ENCODE measurements at places on chromosomes 2 and 18. TPM values are rescaled to one million over a fixed set of nuclear protein-coding genes. Genes with fewer than 3 reads are reported as not detected.

MAP3K19 gene
- not detected for total RNA-seq

GPR148 gene
- not detected for total RNA-seq

ACTG2 gene
- total RNA-seq: not detected

DSC1 gene
- 2.7 TPM for total RNA-seq

IL1F10 gene
- total RNA-seq: not detected

DNA sequence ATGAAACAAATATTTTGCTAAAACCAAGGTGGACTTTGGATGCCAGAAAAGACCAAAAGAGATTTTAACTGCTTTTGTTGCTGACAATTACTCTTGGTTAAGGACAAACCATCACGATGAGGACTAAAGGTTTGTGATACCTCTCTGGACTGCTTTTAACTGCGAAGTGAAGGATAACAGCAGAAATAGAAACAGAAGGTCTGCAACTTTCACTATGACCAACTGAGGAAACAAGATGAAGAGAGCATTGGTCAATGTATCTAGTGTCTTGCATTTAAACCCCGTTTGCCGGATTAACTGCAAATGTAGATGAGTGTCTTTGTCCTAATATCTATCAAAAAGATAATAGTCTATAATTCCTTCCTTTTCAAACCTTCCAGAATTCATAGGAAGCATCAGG, 541.7 kb downstream of the ERBB4 start:
- no peak overlapping the region for H3K27ac ChIP-seq
- no peaks in the 10 kb centered on the region for H3K4me1 ChIP-seq
- H3K4me3 ChIP-seq: no peak overlapping the region
- H3K36me3 ChIP-seq: no peaks in the 10 kb centered on the region
- no peak for DNase-seq

- DNase-seq: no peak
- no peak overlapping the region for H3K4me3 ChIP-seq
- H3K27ac ChIP-seq: no peak overlapping the region
- no peaks in the 10 kb centered on the region for H3K36me3 ChIP-seq
- no peaks in the 10 kb centered on the region for H3K4me1 ChIP-seq
Observed at GRCh38 chr2:16022548-16023240, 82.3 kb downstream of the MYCN start.

DNA sequence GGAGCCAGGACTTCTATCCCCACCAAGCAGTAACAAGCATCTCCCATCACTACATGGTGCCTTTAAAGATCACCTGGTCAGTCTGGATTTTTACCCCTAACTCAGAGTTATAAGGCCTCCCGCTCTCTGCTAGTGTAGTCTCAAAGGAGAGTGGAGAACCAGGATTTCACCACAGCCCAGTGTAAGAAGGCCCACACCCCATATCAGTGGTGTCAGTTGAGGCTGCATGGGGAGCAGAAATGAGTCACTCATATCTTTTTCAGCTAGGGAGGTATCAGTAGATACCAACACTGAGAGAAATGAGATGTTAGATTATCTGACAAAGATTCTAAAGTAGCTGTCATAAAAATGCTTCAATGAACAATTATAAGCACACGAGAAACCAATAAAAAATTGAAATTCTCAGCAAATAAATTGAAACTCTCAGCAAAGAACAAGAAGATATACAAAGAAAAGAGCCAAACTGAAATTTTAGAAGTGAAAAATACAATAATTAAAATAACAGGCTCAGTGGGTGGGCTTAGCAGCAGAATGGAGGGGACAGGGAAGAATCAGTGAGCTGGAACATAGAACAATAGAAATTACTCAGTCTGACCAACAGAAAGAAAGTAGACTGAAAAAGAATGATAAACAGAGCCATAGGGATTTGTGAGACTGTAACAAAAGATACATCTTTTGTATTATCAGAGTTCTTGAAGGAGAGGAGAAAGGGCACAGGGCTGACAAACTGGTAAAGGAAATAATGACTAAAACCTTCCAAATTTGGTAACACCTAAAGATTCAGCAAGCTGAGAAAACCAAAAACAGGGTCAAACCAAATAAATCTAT, 257.7 kb downstream of the ANAPC1 start:
- H3K36me3 ChIP-seq: no peaks in the 10 kb centered on the region
- DNase-seq: no peak
- H3K27me3 ChIP-seq: no peaks in the 10 kb centered on the region
- no peaks in the 10 kb centered on the region for H3K4me1 ChIP-seq
- H3K27ac ChIP-seq: no peak overlapping the region

DNA sequence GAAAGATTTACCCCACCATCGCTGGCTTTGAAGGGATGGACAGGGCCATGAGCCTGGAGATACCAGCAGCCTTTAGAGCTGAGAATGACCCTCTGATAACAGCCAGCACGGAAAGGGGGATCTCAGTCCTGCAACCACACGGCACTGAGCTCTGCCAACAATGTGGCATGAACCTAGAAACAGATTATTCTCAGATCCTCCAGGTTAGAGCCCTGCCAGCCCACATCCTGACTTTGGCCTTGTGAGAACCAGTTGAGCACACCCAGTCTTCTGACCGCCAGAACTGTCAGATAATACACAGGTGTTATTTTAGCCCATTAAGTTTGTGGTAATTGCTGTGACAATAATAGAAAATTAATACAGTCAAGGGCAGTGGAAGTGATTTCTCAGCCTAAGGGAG, 9.4 kb upstream of the GNLY start:
- no peak overlapping the region for H3K4me3 ChIP-seq
- no peaks in the 10 kb centered on the region for H3K36me3 ChIP-seq
- no peak overlapping the region for H3K27ac ChIP-seq
- H3K27me3 ChIP-seq: no peaks in the 10 kb centered on the region
- no peak for DNase-seq
- H3K4me1 ChIP-seq: no peaks in the 10 kb centered on the region

DNA sequence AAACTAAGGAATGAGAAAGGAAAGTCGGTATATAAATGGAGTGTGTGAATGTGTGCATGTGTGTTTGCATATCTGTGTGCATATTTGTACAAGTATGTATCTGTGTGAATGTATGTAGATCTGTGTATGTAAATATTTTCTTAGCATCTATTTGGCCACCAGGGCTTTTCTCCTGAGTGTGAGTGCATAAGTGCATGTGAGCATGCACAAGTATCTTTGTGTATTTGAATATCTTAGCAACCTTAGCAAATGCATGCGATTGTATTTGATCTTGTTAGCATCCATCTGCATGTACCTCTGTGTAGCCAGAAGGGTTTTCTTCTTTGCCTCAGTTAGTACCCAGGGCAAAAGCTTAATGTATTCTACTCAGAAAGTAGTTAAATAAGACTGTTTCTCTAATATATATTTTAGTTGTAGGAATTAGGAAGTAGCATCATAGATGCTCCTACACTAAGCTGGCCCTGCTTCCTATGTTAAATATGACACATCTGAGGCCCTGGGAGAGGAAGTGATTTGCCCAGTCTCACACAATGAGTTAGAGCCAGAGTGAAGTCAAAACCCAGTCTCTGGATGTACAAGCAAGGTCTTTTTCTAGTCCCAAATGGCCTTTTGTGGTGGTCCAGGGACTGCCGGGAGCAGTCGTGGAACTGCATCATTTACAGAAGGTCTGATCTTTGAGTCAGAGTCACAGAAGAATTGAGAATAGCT, 9.2 kb downstream of the FKBP1B start:
- no peaks in the 10 kb centered on the region for H3K27me3 ChIP-seq
- no peak for DNase-seq
- H3K4me1 ChIP-seq: no peaks in the 10 kb centered on the region
- H3K36me3 ChIP-seq: no peaks in the 10 kb centered on the region

DNA sequence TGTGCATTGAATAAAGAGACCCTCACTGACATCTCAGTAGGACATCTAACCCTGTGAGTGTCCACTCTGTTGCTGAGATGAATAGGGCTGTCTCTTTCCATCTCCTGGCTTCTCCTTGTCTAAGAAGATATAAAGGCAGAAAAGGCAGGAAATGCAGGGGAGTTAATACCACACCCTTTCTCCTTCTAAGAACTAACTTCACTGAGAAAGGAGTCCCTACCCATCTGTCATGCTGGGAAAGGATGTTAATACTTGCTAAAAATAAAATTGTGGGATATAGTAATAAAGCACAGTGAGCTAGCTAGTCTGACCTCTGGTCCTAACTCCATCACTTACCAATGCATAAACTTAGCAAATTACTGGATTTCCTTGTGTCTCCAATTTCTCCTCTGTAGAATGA, 213.9 kb upstream of the FIGN start:
- DNase-seq: no peak
- no peak overlapping the region for H3K4me3 ChIP-seq
- H3K4me1 ChIP-seq: no peaks in the 10 kb centered on the region
- no peaks in the 10 kb centered on the region for H3K27me3 ChIP-seq
- no peaks in the 10 kb centered on the region for H3K36me3 ChIP-seq

GRCh38 chr18:46042571-46043123, 29.4 kb downstream of the PSTPIP2 start:
- H3K4me1 ChIP-seq: peaks cover 46% of the 10 kb centered on the region
- no peak overlapping the region for H3K4me3 ChIP-seq
- no peak overlapping the region for H3K27ac ChIP-seq
- no peaks in the 10 kb centered on the region for H3K36me3 ChIP-seq
- no peak for DNase-seq

DNA sequence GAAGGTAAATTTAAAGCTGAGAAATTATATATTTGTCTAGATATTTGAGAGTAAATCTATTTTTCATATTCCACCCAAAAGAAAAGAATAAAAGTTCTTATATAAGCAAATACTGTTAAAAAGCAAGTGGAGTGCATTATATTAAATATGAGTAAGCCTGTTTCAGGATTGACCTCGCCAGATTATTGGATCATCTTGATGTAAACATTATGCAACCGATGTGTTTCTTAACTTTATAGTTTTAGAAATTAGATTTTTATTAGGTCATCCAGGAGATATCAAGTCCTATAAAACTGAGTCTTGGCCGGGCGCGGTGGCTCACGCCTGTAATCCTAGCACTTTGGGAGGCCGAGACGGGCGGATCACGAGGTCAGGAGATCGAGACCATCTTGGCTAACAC, 100.3 kb upstream of the MSTN start:
- no peak overlapping the region for H3K27ac ChIP-seq
- no peak overlapping the region for H3K4me3 ChIP-seq
- no peaks in the 10 kb centered on the region for H3K4me1 ChIP-seq
- no peaks in the 10 kb centered on the region for H3K36me3 ChIP-seq
- no peaks in the 10 kb centered on the region for H3K27me3 ChIP-seq

GRCh38 chr18:35050705-35051195, 9.5 kb downstream of the MAPRE2 start:
- no peak overlapping the region for H3K4me3 ChIP-seq
- no peak for DNase-seq
- no peaks in the 10 kb centered on the region for H3K36me3 ChIP-seq

GRCh38 chr2:7801212-7801611, 880.6 kb upstream of the ID2 start:
- no peaks in the 10 kb centered on the region for H3K27me3 ChIP-seq
- no peak for DNase-seq
- H3K4me3 ChIP-seq: no peak overlapping the region
- H3K27ac ChIP-seq: no peak overlapping the region
- no peaks in the 10 kb centered on the region for H3K36me3 ChIP-seq
- no peaks in the 10 kb centered on the region for H3K4me1 ChIP-seq

DNA sequence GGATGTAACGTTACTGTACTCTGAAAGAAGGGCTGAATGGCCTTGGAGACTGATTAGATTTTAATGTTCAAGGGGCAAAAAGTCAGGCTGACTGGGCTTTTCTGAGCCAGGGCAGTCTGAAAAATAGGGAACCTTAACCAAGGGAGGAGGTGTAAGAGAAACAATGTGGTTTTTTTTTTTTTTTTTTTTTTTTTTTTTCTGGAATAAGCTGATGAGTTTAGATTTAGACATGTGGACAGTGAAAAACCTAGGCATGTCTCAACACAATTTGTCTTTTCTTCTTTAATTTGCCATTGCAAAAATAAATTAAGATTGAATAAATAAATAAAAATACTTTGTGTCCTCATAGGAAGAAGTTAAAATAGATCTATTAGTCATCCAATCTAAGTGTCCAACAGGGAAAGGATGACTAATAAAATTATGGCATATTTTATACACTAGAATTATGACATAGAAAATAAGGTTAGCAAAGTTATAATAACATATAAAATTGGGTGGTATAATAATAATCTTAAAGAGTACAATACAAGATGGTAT, 237.6 kb upstream of the TRIB2 start:
- no peak overlapping the region for H3K27ac ChIP-seq
- no peak for DNase-seq
- no peaks in the 10 kb centered on the region for H3K36me3 ChIP-seq
- no peaks in the 10 kb centered on the region for H3K27me3 ChIP-seq
- H3K4me1 ChIP-seq: peaks cover 7% of the 10 kb centered on the region

- DNase-seq: no peak
- H3K36me3 ChIP-seq: no peaks in the 10 kb centered on the region
- no peak overlapping the region for H3K4me3 ChIP-seq
- no peaks in the 10 kb centered on the region for H3K27me3 ChIP-seq
Observed at GRCh38 chr2:29747786-29748470, 173.5 kb downstream of the ALK start.

DNA sequence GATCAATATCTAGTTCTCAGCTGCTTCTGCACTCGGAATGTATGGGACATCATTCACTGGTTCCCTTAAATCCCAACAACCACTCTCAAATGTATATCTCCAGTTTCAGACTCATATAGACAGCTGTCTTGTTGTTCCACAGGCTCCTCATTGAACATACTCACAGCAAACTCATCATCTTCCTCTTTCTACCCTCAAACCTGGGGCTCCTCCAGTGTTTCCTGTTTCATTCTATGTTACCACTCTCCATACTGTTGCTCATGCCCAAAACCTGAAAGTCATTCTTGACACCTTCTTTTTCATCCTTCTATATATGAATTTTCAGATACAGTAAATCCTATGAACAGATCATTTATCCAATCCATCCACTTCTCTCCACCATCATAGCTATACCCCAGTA, 18.7 kb upstream of the REL start:
- H3K27me3 ChIP-seq: no peaks in the 10 kb centered on the region
- no peaks in the 10 kb centered on the region for H3K36me3 ChIP-seq
- no peak overlapping the region for H3K4me3 ChIP-seq
- H3K4me1 ChIP-seq: peaks cover 9% of the 10 kb centered on the region
- no peak overlapping the region for H3K27ac ChIP-seq

DNA sequence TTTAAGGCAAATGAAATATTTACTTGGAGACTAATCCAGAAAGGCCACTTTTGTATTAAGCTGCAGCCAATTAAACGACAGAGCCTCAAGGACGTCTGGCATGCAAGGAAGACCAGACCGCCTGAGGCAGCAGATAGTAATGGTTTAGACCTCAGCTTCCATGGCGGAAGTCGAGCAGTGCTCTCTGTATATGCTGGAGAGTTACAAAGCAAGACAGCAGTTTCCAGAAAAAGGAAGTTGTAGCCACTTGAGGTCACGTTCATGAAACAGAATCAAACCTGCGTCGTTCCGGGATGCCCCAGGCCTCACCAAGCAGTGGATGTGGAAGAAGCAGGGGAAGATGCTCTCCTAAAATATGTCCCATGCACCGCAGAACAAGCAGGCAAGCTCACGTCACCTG, 142.0 kb downstream of the PTGR3 start:
- no peak for DNase-seq
- H3K4me1 ChIP-seq: peaks cover 28% of the 10 kb centered on the region
- H3K36me3 ChIP-seq: no peaks in the 10 kb centered on the region
- H3K27ac ChIP-seq: no peak overlapping the region
- H3K4me3 ChIP-seq: no peak overlapping the region

- H3K4me1 ChIP-seq: no peaks in the 10 kb centered on the region
- DNase-seq: no peak
- H3K36me3 ChIP-seq: no peaks in the 10 kb centered on the region
- no peak overlapping the region for H3K27ac ChIP-seq
Observed at GRCh38 chr2:5695654-5696403, 3.6 kb downstream of the SOX11 start.

- H3K27ac ChIP-seq: no peak overlapping the region
- H3K4me1 ChIP-seq: peaks cover 19% of the 10 kb centered on the region
- peak; percentile 37 for DNase-seq
- H3K4me3 ChIP-seq: no peak overlapping the region
- no peaks in the 10 kb centered on the region for H3K36me3 ChIP-seq
Observed at GRCh38 chr2:38387887-38388286, 10.8 kb upstream of the ATL2 start.
